ENCODE measurements at places on chromosomes 2 and 18. TPM values are rescaled to one million over a fixed set of nuclear protein-coding genes. Genes with fewer than 3 reads are reported as not detected.

Gene KATNAL2
- total RNA-seq, result 5.1 TPM

DNA sequence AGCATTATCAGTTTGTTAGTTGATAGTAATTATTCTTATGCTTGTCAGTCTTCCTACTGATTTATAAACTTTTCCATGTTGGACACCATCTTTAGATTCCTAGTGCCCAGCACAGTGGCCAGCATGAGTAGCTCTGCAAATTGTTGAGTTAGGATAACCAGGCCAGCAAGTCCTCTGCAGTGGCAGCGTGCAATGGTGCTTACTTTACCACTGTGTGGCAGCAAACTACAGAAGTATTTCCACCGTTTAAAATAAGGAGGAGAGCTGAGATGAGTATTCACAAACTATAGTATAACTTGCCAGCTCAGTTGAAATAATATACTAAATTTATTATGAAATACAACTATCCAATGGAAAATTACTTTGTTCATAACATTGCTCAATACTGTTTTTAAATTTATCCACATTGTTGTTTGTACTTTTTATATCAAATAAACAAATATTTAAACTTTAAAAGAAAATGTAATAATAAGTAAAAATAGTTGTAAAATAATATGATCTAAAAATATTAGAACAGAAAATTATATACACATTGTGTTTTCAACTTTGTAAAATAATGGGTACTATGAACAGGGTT lies 9.3 kb upstream of the THADA start:
- H3K4me3 ChIP-seq, result no peak overlapping the region
- H3K27me3 ChIP-seq, result no peaks in the 10 kb centered on the region
- no peaks in the 10 kb centered on the region for H3K36me3 ChIP-seq
- H3K4me1 ChIP-seq, result peaks cover 4% of the 10 kb centered on the region
- H3K27ac ChIP-seq, result no peak overlapping the region

GRCh38 chr2:72082021-72082601 lies 65.6 kb downstream of the CYP26B1 start:
- no peaks in the 10 kb centered on the region for H3K36me3 ChIP-seq
- DNase-seq, result no peak
- H3K27me3 ChIP-seq, result no peaks in the 10 kb centered on the region
- no peaks in the 10 kb centered on the region for H3K4me1 ChIP-seq
- no peak overlapping the region for H3K4me3 ChIP-seq

DNA sequence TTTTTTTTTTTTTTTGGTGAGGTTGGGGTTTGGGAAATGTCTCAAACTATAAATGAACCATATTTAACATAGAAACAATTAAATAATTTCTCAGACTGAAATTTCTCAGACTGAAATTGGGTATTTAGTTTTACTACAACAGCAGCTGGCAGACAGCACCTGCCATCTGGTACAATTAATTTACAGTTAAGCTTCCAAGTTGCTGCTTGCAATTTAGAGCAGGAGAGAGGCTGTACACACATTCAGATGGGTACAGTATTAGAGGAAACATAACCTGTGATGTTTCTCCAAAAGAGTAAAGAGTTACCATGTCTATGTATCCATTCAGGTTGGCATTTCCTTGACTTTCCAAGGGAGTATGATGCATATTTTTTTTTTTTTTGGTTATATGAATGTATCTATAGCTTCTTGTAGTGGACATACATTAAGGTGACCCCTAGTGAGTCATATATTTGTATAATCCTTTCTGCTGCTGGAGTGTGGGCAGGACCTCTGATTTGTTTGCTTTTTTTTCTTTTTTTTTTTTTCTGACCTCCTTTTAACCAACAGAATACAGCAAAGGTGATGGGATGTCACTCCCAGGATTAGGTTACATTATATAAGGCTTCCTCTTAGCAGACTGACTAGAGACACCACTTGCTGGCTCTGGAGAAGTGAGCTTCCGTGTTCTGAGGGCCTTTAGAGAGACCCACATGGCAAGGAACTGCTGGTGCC lies 201.7 kb downstream of the PTH2R start:
- H3K36me3 ChIP-seq, result no peaks in the 10 kb centered on the region
- no peak overlapping the region for H3K4me3 ChIP-seq
- H3K27me3 ChIP-seq, result no peaks in the 10 kb centered on the region
- no peak overlapping the region for H3K27ac ChIP-seq
- H3K4me1 ChIP-seq, result no peaks in the 10 kb centered on the region

Gene ERMN
- total RNA-seq, result 0.64 TPM

- no peaks in the 10 kb centered on the region for H3K36me3 ChIP-seq
- peaks cover 28% of the 10 kb centered on the region for H3K4me1 ChIP-seq
- no peak overlapping the region for H3K4me3 ChIP-seq
These were observed 78.5 kb downstream of the SPTBN1 start for GRCh38 chr2:54534625-54535024.
